Calu3 (cell line): ENCODE measurements at places on chromosomes 4 and X. TPM values are rescaled to one million over a fixed set of nuclear protein-coding genes. Genes with fewer than 3 reads are reported as not detected.

GRCh38 chr4:41559940-41560516, 22.1 kb downstream of the LIMCH1 start:
- DNase-seq, result no peak

The TMSB15C gene
- 4.0 and 4.7 TPM in 2 replicates for total RNA-seq

DNA sequence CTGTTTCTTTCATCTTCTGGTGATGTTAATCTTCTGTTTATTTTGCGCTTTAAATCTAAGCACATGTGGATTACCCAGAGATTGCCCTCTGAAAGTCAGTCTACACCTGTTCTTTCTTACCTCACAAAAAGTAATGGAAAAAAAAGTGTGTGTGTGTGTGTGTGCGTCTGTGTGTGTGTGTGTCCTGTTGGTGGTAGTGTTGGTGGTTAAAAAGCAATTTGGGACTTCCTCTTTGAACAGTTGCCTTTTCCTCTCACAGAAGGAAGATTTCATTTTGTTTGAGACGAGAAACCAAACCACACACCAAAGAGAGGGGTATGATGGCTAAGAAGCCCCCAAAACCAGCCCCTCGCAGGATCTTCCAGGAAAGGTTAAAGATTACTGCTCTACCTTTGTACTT, at the start of gene STAP1:
STAP1 (plus strand) TSS at position 235 of the 400 bp plus-strand sequence; CDS start at position 318, 83 bp downstream.
- no peak for DNase-seq

The TEX13C gene
- not detected in 2 replicates for total RNA-seq

DNA sequence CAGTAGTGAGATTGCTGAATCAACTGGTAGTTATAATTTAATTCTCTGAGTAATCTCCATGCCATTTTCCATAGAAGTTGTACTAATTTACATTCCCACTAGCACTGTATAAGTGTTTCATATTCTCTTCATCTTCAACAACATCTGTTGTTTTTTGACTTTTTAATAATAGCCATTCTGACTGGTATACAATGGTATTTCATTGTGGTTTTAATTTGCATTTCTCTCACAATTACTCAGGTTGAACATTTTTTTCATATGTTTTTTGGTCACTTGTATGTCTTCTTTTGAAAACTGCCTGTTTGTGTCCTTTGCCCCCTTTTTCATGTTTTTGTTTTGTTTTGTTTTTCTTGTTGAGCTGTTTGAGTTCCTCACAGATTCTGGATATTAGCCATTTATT, 880.2 kb downstream of the RAPGEF2 start:
- DNase-seq, result no peak

- DNase-seq, result peak; percentile 71
Observed at GRCh38 chr4:48093991-48094416, 40.0 kb downstream of the TXK start.

DNA sequence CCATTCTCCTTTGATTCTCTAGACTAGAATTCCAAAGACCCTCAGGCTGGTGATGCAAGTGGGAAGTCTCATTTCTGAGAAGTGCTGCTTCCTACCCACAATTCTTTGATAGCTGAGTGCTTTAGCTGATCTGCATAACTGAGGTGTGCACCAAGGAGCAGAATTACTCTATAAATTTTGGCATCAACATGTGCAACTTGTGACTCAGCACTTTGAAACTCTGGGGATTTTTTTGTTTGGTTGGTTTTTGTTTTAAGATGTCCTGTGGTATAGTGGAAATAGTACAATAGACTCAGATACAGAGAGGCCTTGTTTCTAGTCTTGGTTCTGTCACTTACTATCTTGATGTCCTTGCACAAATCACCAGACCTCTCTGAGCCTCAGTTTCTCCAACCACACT, 148.4 kb downstream of the AR start:
- no peak for DNase-seq

The HSFX3 gene
- not detected in 2 replicates for total RNA-seq

- DNase-seq, result no peak
Observed at GRCh38 chr4:94798808-94799207, 41.1 kb downstream of the BMPR1B start.

The SPCS3 gene
- total RNA-seq, result 82.8 and 94.6 TPM in 2 replicates

GRCh38 chr4:24768604-24769003, 26.8 kb upstream of the SOD3 start:
- no peak for DNase-seq
